Kidney glomerular epithelial cell (primary cell): ENCODE measurements at places on chromosomes 2 and 18.
A peak's percentile ranks its signal among the peaks of the same experiment; 100 is the strongest.

DNA sequence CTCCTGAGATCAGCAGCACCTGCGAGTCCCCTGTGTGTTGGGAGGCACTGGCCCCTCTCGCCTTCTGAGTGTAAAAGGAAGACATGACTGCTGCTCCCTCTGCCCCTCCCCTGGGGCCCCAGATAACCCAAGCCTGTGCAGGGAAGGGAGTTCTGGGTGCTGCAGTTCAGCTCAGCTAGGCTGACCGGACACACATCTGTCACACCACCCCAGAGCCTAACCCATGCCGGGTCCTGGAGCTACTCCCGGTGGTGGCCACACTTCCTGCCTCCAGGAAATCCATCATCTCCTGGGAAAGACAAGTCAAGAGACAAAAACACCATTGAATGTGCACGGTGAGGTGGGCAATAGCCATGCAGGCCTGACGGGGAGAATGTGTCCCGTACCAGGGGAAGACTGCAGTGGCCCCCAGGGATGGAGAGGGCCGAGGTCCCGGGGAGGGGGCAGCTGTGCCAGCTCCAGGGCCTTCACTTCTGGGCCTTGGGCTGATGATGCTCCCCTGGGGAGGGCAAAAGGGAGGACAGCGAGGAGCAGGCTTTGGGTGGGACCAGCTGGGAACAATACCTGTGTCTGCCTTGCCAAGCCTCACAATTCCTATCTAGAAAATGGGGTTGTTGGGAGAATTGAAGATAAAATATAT is 210.6 kb downstream of the TFCP2L1 start:
- DNase-seq: no peak

DNA sequence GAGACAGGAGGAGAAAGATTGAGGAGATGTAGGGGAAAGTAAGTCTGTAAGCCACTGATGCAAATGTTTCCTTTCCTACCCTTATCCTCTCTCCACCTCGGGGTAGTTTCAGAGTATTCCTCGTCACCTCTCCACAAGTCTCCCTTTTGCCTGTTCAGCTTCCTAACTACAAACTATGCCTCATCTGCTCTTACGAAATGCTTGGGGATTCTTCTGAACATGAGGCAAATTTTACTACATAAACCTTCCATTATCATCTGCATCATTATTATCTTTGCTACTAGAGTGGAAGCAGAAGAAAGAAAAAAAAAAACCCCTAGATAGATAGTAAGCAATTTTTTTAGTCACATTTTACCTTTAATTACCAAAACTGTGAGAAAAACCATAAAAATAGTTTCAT is 43.1 kb upstream of the CWC22 start:
- DNase-seq: no peak

DNA sequence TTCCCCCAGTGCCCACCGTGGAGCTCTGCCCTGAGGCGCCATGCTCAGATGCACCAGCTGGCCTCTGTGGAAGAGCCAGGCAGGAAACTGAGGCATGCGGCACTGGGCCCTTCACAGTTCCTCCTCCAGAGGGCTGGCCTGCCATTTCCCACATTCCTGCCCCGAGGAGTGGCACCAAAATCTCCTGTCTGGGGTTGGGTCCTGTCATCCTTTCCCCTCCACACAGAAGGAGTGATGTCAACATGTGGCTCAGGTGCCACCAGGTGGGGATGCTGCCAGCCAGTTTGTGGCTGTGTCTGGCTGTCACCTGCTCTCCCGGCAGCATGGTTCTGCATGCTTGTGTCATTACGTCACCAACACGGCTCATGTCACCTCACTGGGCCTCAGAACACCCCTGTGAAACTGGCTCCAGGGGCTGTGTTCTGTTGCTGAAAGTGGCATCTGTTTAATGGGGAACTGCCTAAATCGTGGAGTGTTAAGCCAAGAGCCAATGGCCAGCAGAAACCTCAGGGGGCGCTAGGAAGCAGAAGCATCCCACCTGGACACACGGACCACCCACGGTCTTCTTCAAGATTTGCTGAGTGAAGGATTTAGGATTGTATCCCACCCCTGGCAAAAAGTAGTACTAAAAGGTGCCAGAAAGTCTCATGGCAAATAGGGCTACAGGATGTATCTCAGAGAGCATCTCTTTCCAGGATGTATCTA is 51.3 kb downstream of the ZAP70 start:
- no peak for DNase-seq

DNA sequence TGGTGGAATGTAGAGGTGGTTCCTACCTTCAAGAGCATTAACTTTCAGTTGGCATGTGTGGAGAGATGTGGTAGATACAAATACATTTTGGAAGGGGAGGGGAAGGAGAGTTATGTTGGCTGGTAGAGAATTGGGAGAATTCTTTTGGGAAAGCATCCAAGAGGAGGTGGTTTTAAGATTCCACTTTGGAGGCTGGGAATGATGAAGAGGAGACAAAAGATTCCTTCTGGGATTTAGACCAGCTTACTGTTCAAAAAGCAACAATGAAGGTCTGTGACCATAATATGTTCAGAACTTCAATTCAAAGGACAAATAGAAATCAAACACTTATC is 120.8 kb upstream of the FOSL2 start:
- no peak for DNase-seq

DNA sequence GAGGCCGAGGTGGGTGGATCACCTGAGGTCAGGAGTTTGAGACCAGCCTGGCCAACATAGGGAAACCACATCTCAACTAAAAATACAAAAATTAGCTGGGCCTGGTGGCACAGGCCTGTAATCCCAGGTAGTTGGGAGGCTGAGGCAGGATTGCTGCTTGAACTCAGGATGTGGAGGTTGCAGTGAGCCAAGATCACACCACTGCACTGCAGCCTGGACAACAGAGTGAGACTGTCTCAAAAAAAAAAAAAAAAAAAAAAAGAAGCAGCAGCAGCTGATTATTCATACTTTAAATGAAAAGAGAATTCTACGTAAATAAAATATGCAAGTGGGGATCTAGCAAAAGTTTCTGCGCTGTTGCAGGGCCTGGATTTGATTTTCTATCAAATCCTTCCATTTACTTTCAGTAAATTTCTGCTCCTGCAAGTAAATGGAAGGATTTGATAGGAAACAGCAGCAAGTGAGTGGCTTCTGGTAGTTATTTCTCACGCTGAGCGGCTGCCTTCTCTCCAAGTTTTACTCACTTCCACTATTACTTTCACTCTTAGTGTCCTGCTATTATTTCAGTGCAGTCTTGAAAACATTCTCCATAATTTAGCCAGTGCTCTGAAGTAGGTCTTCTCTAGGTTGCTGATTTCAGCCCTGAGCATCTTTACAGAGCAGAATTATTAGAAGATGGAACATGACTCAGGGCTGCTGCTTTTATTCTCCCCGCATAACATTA is 68.4 kb downstream of the SLC16A14 start:
- DNase-seq: no peak

- no peak for DNase-seq
Measured at GRCh38 chr2:53859206-53860181, at the start of gene GPR75. Gene GPR75, minus strand, starts transcription at chr2:53859967. Its CDS starts 5,211 bp downstream, at chr2:53854756.

DNA sequence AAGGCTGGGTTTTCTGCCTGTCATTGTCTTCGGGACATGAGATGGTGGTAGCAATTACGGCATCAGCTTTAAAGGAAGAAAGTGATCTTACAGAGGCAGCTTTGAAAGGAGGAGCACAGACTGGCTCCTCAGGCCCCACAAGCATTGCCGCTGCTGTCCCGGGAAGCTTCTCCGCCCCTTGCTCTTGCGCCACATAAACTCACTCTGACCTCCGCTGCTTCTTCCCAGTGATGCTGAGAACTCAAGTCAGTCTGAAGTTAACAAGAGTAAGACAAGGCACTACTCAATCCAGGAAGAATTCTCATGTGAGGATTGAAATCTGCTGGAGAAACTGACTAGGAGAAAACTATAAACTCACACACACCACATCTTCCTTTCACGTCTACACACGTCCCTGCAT is 112.4 kb upstream of the RIOK3 start:
- DNase-seq: no peak

GRCh38 chr18:61935362-61935761 is 42.6 kb upstream of the RNF152 start:
- DNase-seq: no peak

DNA sequence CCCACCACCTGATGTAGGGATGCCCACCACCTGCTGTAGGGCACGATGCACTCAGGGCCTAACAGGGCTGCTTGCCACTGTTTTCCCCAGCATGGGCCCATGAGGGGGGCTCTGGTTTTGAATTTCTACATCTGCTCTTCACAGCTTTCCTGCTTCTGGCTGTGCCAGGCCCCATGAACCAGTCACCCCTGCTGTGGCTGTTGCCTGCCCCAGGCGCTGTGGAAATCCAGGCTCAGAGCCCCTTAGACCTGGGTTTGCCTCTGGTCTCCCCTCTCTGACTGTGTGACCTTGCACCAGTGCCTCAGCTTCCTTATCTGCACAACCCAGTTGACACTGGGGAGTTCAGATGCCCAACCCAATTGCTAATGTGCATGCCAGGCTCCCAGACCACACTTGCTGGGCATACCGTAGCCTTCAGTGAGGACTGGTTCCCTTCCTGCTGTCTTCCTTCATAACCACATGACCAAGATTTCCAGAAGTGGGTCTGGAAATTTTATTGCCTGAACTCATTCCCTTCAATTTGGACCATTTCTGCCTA is 6.0 kb upstream of the MLPH start:
- no peak for DNase-seq

- DNase-seq: peak; percentile 55
Measured at GRCh38 chr2:237714690-237715458, 83.7 kb upstream of the RBM44 start.

DNA sequence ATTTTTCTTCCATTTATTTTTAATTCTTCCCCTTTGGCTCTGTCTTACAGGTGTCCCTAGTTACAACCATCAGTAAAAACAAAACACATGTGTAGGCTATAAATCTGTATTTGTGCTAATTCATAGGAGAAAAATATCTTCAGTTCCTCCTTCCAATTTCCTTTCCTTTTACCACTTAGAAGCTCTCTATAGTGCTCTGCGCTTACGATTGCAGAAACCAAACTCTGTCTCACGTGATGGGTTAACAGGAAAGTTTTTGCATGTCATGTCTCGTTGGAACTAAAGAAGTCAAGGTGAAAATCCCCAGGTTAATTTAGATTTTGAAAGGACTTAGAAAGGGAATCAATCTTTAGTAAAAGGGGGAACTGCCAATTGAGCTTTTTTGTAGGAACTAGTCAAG is 1390.5 kb upstream of the ZEB2 start:
- no peak for DNase-seq

- DNase-seq: no peak
Measured at GRCh38 chr2:28419443-28420270, 27.0 kb downstream of the FOSL2 start.

DNA sequence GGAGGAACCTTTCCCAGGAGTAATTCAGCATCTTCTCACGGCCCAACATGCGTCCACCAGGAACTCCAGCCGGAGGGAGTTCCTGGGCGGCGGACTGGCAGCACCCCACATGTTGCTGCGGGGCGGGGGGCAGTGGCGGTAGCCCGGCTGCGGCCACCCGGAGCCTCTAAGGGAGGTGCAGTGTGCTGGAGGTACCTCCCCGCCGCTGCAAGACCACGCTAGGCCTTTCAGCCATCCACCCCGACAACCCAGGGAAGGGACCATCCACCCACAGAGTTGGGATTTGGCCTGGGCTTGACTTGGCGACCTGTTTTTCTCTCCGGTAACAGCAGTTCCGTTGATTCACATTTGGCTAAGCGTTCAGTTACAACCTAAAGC is 625 bp downstream of the LYPD6 start:
- DNase-seq: no peak

GRCh38 chr2:99808361-99809200 is 318.8 kb upstream of the REV1 start:
- peak; percentile 21 for DNase-seq

GRCh38 chr2:144659731-144660275 is 139.9 kb upstream of the ZEB2 start:
- no peak for DNase-seq

DNA sequence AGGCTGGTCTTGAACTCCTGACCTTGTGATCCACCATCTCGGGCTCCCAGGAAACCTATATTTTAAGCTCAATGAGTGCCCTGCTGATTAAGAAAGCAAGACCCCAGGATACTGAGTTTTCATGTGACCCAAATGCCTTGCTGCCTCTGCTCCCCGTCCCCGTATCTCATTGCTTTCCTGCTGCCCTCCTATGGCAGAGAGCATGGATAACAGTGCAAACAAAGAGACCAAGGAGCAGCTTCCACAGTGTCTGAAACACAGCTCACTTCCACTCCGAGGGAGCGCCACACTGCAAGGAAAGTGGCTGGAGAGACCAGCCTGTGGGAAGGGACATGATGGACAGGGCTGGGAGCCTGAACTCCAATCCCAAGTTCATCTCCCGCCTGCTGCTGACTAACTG is 246.8 kb downstream of the TMEM182 start:
- DNase-seq: no peak

DNA sequence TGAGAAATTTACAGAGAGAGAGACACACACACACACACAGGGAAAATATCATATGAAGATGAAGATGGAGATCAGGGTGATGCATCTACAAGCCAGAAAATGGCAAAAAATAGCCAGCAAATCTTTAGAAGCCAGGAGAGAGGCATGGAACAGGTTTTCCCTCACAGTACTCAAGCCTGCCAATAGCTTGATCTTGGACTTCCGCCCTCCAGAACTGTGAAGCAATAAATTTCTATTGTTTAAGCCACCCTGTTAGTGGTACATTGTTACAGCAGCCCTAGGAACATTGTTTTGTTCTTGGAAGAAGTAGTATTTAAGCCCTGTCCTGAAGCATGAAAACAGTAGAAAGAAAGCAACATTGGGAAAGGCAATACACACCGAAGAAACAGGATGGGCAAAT is 292.0 kb upstream of the LRP1B start:
- DNase-seq: no peak

GRCh38 chr18:43192408-43192807 is 76.9 kb upstream of the RIT2 start:
- no peak for DNase-seq

- DNase-seq: peak; percentile 92
Measured at GRCh38 chr2:86442642-86443005, 1.5 kb downstream of the KDM3A start.

GRCh38 chr18:36322408-36322728 is 24.9 kb downstream of the FHOD3 start:
- no peak for DNase-seq

DNA sequence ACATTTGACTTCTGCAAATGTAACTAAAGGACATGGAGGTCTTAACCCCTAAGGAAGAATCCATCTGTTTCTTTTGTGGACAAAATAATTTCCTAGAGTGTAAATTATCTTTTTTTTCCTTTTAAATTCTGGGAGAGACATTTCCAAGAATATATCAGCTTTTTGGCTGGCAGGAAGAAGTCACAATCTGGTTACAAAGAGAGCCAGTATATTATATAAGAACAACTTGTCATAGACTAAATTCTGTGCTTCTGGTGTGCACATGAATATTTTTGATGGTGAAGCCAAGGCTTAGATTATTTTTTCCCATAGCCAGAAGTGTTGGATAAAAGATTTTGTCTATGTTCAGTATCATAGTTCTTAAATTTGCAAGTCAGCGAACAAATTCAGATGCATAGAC is 500.6 kb downstream of the XIRP2 start:
- DNase-seq: no peak

- no peak for DNase-seq
Measured at GRCh38 chr2:102358496-102358895, 2.9 kb downstream of the IL18R1 start.

DNA sequence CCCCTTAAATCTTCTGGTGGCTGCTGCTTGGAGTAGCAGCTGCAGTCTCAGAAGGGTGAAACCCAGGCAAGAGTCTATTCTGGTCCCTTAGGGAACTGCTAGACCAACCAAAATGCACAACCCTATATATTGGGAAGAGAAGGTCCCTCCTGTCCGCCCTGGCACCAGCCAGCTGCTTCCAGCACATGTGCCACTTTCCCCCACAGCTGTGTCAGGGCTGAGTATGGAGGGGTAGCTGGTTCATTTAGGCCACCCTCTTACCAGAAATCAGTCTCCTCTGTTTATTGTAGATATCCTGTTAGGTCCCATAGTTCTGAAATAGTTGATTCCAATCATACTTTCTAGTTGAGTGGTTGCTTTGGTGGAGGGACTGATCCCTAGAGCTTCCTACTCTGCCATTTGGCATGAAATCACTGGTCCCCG is 68.9 kb downstream of the BIRC6 start:
- no peak for DNase-seq
